ENCODE measurements at places on chromosomes 2 and 18. TPM values are rescaled to one million over a fixed set of nuclear protein-coding genes. Genes with fewer than 3 reads are reported as not detected.

DNA sequence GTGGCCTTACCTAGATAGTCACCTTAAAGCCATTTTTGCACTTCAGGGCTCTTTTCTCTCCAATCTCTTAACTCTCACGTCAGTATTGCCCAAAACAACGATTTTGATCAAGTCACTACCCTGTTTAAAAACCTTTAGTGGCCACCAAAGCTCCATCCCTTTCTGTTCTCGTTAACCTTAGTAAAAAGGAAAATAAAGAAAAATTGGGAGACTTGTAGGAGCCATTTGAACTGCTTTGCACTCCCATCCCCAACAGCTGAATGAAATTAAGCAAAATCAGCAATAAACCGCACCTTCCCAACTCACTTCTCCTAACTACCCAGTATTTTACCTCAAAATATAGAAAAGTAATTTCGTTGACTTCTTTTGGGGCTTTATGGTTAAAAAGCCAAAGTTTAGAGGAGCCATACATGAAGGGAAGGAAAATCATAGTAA is 686 bp upstream of the ARL5A start:
- no peak for DNase-seq

DNA sequence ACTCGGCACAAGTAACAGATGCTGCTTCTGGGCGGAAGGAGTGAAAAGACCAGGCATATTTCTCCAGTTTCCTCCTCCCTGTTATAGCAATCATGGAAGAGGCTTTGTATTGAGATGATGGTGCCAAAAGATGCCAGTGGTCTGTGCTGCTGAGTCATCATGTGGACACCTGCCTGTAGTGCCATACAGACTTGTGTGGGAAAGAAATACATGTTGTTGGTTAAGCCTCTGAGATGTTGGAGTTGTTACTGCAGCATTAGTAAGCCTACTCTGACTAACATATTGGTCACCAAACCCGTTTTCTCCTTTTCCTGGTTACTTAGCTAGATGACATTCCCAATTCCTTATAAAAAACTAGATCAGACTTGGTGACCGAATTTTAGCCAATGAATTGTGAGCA is 356.9 kb downstream of the ZNF521 start:
- no peak for DNase-seq

DNA sequence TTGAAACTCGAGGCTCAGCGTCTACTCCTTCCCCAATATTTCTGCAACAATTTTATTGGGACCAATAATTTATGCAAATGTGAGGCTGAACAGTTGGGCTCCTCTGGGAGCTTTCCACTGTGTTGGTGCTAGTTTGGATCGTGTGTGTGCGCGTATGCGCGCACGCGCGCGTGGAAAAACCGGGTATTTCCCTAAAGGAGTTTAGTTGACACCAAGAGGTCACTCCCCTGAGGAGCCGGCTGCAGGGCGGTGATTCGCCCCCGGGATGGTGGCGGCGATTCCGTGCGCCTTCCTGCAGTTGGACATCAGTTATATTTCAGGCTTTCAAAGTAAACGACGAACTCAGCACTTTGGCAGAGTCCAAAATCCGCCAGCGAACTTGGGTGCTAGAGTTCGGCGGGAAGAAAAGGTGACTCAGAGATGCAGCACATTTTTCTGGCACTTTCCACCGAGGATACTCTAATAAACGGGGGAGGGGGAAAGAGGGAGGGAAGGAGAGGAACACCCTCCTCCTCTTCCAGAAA is 186.5 kb upstream of the FANCL start:
- no peak for DNase-seq

- DNase-seq, result no peak
Measured at GRCh38 chr2:183541766-183542165, 417.5 kb downstream of the NUP35 start.

The RESP18 gene
- not detected for total RNA-seq

DNA sequence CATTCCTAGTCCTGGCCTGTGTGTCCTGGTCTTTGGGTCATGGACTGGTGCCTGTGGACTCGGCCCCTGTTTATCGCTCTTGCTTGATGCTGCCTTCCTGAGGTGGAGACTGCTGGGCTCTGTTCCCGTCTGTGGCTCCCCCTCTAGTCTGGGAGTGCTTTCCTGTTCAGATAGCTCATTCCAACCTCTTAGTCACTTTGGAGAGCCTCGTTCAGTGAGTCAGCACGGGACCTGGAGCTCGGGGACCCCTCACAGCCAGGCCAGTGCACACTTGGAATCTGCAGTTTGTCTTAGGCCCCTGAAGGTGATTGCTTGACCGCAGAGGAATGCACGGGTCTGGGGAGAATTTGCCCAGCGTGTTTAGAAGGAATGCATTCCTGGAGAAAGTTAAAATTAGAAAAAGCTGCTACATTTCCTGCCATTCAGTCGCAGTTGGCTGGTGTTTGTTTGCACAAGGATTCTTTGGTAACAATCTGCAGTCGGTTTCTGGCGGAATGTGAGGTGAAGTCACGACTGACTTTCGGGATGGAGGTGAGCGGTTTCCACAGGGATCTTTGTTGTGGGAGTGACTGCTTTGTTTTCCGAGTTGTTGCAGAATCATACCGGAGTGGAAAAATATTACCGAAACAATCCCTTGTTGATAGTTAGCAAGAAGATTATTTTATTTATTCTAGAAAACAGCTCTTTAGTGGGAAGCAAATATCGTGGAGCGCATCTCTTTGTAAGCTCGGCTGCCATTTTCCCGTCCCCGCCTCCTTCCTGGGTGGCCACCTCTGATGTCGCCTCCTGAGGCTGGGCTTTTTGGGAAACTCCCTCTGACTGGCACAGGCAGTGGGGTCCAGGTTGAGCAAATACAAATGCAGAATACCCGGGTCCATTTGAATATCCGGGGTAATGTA is 29.6 kb downstream of the SH3BP4 start:
- no peak for DNase-seq

DNA sequence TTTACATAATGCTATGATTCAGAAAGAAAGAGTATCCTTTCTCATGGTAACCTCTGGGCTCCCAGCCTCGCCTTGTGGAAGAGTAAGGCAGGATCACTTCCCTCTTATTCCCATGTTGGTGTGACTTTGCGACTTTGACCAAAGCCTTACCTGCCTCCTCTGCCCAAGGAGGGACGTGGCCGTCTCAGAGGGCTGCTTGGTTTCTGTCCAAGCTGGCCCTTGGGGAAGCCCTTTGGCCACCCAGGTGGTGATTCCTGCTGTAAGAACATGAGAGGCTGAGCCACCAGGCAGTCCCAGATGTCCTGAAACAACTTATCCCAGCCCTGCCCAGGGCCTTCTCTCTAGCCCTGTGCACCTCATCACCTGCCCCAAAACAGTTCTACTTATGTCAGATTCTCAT is 6.0 kb downstream of the UGT1A6 start:
- DNase-seq, result no peak

- no peak for DNase-seq
Measured at GRCh38 chr2:38737925-38738324, 13.2 kb downstream of the SRSF7 start.

The POTEC gene
- total RNA-seq, result 6.5 TPM

The LIPG gene
- 28.5 TPM for total RNA-seq

All from prostate gland (tissue), 2 donors.